Retinal pigment epithelial cell (primary cell): ENCODE measurements at places on chromosomes 2 and 18.

DNA sequence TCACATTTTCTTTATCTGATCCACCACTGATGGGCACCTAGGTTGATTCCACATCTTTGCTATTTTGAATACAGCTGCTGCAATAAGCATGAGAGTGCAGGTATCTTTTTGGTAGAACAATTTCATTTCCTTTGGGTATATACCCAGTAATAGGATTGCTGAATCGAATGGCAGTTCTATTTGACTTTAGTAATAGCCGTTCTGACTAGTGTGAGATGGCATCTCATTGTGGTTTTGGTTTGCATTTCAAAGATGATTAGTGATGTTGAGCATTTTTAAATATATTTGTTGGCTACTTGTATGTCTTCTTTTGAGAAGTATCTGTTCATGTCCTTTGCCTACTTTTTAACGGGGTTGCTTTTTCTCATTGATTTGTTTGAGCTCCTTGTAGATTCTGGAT lies 72.3 kb downstream of the CCDC138 start:
- no peak for DNase-seq

DNA sequence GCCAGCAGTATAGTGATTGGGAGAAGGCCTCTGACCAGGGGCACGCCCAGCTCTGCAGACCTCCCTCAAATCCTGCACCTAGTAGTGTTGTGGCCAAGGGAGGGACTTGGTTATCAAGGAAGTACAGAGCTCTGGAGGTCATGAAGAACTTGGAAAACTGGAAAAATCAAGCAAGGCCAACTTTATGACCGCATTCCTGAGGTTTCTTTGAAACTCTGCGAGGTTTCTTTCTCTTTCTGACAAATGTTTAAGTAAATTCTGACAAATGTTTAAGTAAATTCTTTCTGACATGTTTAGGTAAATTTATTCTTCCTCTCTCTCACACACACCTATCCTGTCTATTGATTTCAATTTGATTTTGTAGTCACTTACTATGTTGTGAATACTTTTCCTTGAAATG lies 31.0 kb downstream of the CLIP4 start:
- DNase-seq: no peak

DNA sequence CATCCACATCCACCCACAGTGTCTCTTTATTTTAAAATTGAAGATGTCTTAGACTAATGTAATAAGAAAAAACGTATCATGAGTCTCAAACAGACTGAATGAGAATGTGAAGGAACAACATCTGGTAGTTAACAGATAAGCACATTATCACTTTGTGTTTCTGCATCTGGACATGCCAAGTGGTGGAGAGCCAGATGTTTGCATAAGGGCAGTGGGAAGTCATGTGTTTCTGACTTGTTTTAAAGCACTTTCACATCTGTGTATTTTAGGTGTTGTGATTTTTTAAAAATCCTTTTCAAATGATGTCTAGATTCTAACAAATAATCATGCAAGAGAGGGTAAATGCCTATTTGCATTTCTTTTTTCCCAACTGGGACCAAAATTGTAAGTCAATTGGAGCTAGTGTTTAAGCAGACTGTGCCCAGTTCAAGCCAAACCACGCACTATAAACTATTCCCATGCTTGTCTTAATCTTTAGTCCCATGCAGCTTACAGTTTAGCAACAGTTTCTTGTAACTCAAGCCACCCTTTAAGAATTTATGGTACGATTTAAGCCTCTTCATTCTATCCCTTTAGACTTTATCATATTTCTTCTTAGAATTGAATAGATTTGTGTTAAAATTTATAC lies 272.7 kb upstream of the DOK6 start:
- DNase-seq: no peak

DNA sequence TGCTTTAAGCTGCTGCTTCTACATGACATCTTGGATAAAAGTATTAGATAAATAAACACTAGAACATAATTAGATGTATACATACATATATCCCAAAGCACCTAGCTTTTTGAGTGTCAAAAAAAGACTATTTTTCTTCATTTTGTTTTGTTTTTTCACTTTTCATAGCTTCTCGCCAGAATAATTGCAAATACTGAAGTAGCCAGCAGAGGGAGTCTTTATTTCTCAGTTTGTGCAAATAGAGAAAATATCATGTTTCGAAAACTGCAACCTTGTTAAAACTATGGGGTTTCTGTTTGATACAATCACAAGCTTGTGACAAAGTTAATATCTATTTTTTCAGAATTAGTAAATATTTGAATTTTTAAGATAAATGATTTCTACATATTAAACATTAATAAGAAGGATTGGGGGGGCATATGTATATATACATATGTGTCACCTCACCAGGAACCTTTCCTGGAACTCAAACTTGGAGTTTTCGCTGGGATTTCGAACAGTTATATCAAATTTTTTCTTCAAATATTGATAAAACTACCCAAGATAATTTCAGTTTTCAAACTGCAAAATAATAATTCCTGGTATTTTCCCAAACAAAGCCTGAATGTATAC lies 61.0 kb downstream of the GRB14 start:
- DNase-seq: no peak

- peak; percentile 36 for DNase-seq
Measured at GRCh38 chr2:219509780-219510511, 4.3 kb upstream of the ASIC4 start.

- DNase-seq: no peak
Measured at GRCh38 chr18:61553045-61553659, 219.9 kb downstream of the CDH20 start.

DNA sequence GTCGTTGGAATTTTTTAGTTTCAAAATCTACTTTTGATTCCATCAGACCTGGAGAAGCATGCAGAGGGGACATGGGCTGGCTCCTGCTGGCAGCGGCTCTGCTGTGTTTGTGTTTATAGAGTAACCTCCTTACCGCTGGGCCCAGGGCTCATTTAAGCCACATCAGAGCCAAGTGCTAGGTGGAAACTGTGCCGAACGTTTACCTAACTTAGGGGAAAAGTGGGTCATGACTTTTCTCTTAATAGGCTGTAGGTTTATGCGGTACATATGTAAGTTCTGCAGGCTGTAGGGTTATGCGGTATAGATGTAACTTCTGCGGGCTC lies 17.7 kb downstream of the CNDP2 start:
- no peak for DNase-seq

DNA sequence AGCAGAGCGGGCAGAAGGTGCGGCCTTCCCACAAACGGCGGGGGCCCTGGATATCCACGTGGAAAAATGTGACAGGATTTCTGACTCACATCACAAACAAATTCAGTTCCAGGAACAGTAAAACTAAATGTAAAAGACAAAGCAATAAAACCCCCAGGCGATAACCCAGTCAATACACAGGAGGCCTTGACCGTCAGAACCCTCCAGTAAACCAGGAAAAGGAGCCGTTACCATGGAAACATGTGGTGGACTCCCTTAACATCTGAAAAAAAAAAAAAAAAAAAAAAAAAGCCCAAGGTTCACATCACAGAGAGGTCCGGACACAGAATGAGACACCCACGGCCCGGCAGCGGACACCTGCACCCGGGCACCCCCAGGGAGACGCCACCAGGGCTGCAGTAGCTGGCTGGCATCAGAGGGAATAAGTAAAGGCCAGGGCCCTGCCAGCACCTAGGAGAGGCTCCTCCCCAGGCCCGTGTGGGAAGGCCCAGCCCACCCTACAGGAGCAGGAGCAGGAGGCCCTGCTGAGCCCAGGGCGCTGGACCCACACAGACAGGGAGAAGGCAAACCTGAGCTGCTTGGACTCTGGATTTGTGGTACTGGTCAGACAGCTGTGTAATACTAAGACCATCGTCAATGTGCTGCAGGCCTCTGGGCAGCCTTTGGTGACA lies 83.7 kb downstream of the TMEM18 start:
- no peak for DNase-seq

DNA sequence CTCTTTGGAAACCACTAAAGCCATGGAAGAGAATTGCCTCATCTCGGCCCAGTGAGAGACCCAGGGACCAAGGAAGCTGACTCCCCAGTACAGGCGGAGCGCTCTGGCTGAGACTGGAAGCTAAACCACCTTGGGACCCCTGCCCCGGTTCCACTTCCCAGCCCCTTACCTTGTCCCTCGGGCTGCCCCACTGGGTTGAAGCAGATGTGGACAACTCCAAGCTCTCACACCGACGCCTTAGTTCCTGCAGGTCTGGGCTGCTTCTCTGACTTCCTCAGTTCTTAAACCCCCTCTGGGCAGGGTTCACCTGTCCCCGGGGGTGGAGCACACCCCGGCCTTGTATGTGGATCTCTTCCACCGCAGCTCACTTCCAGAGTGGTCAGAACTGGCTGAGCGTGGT lies 266.2 kb downstream of the PHLPP1 start:
- no peak for DNase-seq

DNA sequence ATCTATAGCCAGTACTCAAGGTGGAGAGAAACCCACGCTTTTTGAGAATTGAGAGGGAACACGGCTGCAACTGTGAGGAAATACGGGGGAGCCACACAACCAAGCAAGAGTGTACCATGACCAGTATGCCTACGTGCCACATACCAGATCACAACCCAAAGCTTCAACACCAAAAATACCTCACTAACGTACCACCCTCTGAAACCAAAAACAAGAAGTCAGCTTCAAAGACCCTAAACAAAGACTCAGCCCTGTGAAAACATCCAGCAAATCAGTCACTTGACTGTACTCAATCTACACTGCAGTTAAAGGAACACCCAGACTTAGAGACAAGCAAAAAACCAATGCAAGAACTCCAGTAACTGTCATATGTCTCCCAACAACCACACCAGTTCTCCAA lies 17.0 kb downstream of the RNU4ATAC start:
- DNase-seq: no peak

DNA sequence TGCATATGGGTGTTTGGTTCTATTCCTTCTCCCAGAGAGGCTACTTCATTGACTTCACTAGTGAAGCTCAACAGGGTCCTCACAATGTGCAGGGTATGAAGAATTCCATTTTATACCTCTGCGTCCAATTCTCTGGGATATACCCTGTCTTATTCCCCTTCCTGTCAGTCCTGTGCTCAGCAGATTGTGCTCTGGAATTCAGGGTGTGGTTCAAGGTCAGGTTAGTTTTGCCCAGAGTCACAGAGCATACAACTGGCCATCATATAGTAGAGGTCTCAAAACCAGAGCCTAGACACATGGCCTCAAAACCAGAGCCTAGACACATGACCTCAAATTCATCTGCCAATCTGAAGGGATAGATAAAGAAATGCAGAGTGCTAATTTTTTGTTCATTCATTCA lies 38.8 kb upstream of the VIT start:
- no peak for DNase-seq

DNA sequence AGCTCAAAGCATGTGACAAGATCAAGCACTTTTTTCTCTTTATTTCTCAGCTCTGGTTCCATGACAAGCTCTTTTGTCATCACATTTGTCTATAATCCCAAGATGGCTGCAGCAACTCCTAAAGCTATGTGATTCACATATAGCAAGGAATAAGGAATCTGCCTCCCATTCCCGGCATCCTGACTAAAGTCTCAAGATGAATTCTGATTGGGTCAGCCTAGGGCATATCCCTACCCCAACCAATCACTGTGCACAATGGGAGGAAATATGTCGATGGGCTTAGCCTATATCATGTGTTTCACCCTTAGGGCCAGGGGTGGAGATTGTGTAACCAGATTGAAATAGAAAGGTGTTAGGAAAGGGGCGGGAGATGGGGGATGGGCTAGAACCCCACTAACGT lies 23.1 kb upstream of the COLEC12 start:
- no peak for DNase-seq

GRCh38 chr2:181457741-181458425 lies 697 bp downstream of the ITGA4 start:
- DNase-seq: no peak

GRCh38 chr18:21387886-21388285 lies 145.9 kb downstream of the GREB1L start:
- DNase-seq: no peak

DNA sequence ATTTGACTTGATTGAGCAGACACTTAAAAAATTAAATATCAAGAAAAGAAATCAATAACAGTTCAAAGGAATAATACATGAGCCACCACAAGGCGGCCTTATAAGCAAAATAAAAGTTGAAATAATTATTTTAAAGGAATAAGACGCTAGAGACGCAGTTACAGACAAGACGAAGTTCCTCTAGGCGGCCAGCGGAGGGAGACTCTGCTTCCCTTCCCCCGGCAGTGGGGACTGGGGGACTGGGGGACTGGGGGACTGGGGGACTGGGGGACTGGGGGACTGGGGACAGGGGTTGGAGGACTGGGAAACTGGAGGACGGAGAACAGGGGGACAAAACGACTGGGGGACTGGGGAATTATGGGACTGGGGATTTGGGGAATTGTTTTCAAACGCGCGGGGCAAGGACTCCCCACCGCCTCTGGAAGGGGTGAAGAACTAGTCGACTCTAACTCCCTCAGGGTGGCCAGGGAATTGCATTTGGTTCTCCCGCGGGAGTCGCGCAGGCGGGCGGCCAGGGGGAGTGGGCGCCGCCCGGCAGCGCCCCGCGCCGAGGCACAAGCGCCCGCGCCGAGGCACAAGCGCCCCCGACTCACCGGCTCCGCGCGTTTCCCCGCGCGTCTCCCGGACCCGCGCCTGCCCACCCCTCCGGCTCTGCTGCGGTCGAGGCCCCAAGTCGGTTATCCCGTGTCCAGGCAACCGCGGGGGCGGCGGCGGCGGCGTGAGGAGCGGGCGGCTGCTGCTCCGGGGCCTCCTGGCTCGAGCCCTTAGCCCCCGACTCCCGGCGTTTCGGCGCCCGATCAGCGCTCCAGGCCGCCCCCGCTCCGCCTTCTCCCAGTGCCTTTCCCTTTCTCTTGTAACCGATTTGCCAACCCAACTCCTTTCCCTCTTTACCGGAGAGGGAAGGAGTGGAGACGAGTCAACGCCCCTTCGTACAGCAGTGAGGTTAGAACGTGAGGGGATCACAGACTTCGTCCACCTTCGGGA lies at the start of gene CCDC178:
Gene CCDC178 (minus strand): TSS at position 662 of the 984 bp plus-strand sequence. CDS start 28,633 bp downstream, outside the sequence.
- DNase-seq: peak; percentile 43

GRCh38 chr2:24675338-24675737 lies 117.9 kb downstream of the PTRHD1 start:
- no peak for DNase-seq

- no peak for DNase-seq
Measured at GRCh38 chr2:68911246-68911645, 40.0 kb upstream of the BMP10 start.

DNA sequence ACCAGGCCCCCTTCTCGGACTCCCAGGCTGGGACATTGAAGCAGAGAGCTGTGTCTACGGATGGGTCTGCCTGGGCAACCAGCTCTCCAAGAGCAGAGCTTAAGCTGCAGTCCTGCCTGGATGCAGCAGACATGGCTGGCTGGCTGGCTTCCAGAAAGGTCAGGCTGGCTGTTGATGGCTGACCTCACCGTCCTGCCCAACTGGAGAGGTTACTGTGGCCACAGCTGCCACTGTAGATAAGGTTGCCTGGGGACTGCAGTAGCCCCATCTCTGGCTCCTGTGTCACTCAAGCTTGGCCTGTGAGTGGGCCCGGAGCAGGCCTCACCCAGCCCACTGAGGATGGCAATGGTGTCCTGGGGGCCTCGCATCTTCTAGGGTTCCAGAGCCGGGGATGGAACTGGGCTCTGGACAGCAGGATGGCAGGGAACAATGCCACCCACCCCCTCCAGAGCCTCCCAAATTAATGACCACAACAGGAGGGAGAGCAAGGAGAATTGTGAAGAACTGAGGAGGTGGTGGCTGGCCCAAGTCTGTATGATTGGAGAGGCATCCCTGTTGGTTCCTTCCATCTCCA lies 37.0 kb upstream of the FOSL2 start:
- DNase-seq: no peak

GRCh38 chr2:57373530-57373929 lies 673.1 kb upstream of the VRK2 start:
- DNase-seq: peak; percentile 49
